Natural killer cell treated with Interleukin-12 subunit alpha and Interleukin-12 subunit beta and Interleukin-15 and Interleukin-18, amount 100 ng/mL, for 72 hours (primary cell): ENCODE measurements at places on chromosomes 16 and 17. TPM values are rescaled to one million over a fixed set of nuclear protein-coding genes. Genes with fewer than 3 reads are reported as not detected.

GRCh38 chr16:9670033-9670432 is 512.2 kb downstream of the GRIN2A start:
- no peak for DNase-seq

DNA sequence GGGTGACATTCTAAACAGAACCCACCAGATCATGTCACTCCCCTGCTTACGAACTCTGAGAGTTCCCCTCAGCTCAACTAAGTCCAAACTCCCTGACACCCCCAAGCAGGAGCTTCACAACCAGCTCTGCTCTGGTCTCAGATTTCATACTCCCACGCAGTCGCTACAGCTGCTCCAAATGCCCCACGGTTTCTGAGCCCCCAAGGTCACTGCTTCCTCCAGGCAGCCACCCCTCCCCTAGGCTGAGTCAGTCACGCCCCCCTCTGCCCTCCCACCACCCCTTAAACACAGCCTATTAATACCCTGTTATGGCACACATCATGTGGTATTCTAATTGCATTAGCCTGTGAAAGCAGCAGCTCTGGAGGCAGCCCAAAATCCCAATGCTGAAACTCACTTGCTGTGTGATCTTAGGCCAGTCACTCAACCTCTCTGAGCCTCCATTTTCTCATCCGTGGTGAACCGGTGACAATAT is 51.5 kb downstream of the GSG1L start:
- no peak for DNase-seq

Gene PRM3
- not detected for total RNA-seq

- DNase-seq, result no peak
Observed at GRCh38 chr16:80954985-80955384, 51.7 kb downstream of the CMC2 start.

Gene PRDM7
- total RNA-seq, result not detected

DNA sequence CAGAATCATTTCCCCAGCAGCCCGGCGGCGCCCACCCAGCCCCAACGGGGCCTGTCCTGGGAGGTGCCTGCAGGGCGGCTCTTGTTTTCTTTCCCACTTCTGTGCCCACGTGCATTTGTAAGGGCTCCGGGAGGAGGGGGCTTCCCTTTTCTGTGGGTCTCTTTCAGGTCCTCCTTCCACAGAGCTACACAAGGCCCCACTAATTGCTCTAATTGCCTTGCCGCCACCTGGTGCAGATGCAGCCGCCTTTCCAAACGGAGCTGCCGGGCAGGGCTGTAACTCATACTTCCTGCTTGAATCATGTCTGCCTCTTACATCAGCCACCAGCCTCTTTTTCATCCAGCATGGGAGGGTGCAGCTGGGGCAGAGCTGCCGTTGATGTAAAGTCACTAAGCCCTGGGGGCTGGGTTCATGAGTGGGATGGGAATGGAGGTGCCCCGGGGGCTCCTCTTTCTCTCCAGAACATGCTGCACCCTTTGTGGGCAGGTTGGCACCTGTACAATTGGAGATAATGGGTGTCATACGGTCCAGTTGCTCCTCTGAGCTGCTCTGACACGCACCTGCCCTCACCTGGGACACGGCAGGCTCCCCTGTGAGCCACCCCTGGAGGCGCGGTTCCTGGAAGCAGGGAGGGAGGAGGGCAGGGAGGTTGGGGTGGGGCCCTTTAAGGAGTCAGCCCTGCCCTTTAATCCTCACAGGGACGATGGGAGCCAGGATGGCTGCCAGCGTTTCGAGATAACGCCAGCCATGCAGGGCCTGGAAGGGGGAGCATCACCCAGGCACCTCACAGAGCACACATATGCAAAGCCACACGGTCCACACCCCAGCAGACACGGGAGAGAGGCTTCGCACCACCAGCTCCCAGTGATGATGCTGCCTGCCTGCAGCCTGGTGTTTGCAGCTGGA is 41.1 kb upstream of the KLHDC4 start:
- DNase-seq, result no peak

Gene TBC1D3H
- not detected for total RNA-seq

- DNase-seq, result peak; percentile 56
Observed at GRCh38 chr16:86063760-86064405, 164.9 kb downstream of the IRF8 start.

- DNase-seq, result no peak
Observed at GRCh38 chr16:1049113-1049975, 23.2 kb upstream of the SSTR5 start.

Gene ACBD4
- 8.3 TPM for total RNA-seq

DNA sequence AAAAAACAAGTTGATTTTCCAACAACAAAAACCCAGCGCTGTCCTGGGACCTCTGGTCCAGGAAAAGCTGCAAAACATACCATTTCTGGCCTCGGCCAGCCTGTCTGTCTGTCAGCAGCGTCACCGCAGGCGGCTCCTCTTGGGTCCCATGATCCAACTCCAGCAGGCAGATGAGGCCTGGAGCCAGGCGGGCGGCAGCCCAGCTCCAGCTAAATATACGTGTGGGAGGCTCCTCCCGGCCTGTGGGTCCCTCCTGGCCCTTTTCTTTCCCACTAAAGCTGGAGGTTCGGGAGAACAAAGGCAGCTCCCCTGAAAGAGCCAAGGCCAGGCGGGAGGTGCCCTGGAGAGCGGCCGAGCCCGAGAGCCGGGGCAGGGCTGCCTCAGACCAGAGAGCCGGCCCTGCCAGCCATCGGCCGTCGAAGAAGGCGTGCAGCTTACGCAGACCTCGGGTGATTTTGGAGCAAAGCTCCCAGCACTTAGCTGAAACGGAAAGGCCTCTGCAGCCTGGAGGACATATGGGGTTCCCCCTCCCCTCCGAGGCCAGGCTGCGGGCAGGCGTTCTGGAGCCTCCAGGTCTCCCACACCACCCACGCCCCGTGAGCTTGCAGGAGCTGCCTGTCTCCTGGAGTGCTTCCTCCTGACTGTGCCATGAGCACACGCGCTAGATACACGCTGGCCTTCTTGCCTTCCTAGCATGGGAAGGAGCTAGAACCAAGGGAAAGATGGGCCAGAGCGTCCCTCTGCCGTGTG is 19.9 kb upstream of the JPH3 start:
- DNase-seq, result no peak

DNA sequence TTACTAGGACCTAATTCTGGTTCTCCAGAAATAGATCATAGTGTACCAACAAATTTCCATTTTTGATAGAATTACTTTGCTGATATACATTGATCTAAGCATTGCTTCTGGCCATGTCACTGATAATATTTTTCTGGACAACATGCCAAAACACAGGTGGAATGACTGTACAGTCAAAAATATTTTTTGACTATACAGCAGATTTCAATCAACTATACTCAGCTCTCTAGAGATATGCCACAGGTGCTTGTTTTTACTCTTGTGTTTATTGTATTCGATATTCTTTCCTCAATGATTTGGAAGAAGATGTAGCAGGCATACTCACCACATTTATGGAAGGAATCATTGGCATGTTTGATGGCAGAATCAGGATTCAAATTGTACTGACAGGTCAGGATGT is 21.6 kb upstream of the TOX3 start:
- DNase-seq, result no peak

- DNase-seq, result no peak
Observed at GRCh38 chr17:36697903-36698530, 96.6 kb downstream of the MRM1 start.

Gene CACNG3
- total RNA-seq, result not detected

DNA sequence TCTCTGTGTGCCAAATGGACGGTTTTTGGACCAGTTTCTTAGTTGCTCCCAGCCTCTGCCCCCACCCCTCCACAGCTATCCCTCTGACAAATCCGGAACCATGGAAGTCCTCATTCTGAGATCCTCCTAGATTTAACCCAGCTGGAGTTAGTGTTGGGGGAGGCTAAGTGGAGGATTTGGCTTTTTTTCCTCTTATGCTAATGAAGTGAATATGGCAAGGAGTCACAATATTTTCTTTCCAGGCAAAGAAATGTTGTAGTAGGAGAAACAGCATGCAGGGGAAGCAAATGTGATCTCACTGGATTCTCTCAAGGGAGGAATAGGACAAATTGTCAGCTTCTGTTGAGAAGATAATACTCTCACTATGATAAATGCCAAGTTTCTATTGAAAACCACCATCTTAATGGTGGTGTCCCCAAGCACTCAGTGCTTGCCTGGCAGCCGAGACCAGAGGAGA is 159.5 kb downstream of the MSI2 start:
- DNase-seq, result no peak

Gene AGRP
- total RNA-seq, result not detected

DNA sequence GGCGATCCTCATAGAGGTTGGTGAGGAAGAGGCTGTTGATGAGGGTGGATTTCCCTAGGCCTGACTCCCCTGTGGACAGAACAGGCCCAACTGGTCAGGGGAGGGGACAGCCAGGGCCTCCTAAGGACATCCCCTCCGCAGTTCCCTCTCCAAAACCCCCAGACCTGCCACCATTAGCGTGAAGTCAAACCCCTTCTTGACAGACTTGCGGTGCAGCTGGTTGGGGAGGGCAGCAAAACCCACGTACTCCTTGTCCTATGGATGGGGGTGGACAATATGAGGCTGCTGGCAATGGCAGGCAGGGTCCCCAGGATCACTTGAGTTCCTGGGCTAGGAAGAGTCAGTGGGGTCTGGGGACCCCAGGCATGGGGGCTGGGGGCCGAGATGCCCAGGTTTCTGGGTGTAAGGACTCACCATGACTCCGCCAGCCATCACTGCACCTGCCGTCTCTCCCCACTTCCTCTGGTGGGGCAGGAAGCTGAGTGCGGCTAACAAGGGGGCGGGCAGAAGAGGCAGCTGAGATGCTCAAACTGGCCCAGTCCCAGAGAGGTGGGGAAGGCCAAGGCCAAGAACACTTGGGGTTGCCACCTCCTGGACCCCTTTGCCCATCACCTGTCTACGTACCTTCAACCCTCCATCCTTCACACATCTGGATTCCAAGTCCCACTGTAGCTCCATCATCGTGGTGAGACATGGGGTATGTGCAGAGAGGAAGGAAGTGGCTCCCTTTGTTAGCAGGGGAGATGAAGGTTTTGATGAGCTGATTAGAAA is at the start of gene SEPTIN1:
SEPTIN1 (minus strand) TSS at position 451 of the 771 bp plus-strand sequence; CDS start at position 432, 19 bp downstream.
- DNase-seq, result peak; percentile 87
